M059J (cell line): ENCODE measurements at places on chromosomes 12 and 14. TPM values are rescaled to one million over a fixed set of nuclear protein-coding genes. Genes with fewer than 3 reads are reported as not detected.

- DNase-seq, result no peak
Observed at GRCh38 chr12:14157088-14157747, 175.8 kb upstream of the GRIN2B start.

GRCh38 chr12:23211384-23212320 lies 586.7 kb downstream of the ETNK1 start:
- DNase-seq, result no peak

DNA sequence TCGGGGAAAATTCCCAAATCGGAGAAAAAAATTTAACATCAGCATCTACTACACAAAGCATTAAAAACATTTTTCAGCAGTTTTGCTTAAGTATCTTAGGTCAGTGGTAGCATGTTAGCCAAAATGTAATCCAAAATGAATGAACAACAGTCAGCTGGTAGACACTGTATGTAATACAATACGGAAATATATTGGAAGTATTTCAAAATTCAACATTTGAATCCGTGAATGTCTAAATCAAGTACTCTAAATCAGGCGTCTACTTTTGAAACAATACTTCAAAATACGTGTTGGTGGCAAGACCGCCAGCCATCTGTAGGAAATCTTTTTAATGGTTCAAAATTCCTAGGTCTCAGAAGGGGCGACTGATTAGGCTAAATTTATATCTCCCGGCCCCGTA lies 1.1 kb downstream of the SCAF11 start:
- no peak for DNase-seq

- peak; percentile 20 for DNase-seq
Observed at GRCh38 chr14:65103150-65103760, 938 bp upstream of the MAX start.

DNA sequence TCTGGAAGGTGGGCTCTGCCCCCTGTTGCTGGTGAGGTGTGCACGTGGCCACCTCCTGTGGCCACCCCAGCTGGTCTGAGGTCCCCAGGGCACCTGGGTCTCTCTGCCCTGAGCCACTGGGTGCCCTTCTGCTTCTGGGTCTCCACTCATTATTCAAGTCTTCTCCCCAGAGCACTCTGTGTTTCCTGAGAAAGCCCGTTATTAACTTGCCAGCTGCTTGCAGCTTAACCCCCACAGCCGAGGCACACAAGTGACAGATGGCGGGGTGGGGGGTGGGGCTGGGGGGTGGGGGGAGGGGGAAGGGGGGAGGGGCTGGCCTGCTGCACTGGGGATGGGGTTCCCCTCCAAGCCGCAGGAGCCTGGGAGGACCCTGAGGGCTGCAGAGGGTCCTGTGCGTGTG lies 40.5 kb downstream of the FBRSL1 start:
- no peak for DNase-seq

GRCh38 chr14:61663312-61663979 lies 31.9 kb upstream of the HIF1A start:
- DNase-seq, result no peak

GRCh38 chr14:36320897-36321381 lies 502 bp upstream of the MBIP start:
- DNase-seq, result no peak

DNA sequence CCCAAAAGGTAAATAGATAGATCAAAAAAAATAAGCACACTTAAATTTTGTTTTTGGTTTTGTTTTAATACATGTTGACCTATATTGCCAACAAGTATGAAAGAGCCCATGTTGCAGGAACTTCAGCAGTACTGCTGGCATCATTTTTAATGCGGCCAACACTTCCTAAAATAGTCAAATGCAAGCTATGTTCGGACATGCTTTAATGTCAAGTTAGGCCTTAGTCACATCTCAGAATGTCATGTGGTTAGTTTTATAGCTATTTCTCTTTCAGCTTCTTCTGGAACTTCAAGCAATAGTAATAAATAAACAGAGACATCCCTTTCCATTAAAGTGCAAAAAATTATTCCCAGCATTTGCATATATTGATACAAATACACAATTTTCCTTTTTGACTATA lies 153.4 kb downstream of the PIK3C2G start:
- peak; percentile 22 for DNase-seq

GRCh38 chr12:59887178-59887577 lies 291.3 kb downstream of the SLC16A7 start:
- no peak for DNase-seq

DNA sequence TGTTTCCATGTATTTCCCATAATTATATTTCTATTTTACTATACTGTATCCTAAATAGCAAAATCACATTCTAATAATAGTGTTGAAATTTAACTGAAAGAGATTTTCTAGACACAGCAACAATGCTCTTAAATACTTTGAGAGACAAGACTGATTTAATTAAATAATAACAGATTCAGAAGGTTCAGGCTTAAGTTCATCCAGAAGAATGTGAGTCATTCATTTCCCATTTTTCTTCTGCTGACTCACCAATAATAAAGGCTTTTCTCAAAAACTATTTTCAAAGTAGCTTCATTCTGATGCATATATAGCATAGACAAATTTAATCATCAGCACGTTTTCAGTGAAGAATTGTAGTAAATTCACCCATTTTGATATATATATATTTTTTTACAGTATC lies 481.4 kb downstream of the MDGA2 start:
- no peak for DNase-seq

DNA sequence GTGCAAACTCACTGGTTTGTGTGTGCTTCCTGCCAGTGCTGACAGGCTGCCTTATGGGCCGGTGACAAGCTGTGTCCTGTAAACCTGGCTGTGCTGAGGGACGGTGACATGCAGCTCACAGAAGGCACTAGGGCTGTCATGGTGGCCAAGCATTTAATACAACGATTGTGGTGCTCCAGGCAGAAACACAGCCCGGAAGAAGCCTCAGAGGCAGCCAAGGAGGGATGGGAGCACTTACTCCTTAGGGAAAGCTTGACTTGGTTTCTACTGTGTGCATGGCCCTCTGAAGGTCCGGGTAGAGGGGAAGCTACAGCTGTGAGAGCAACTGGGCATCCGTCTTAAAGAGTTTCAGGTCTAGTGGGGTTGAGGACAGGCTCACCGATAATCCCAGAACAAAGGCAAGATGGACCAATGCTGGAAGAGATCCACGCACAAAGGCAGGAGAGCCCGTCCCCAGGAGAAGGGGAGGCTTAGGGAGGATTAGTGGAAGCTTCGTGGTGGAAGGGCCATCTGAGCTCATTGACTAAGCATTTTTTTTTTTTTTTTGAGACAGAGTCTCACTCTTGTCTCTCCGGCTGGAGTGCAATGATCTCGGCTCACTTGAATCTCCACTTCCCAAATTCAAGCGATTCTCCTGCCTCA lies 10.7 kb upstream of the MCRS1 start:
- DNase-seq, result no peak

RNASE7 gene
- total RNA-seq, result not detected in 2 replicates

GZMH gene
- not detected in 2 replicates for total RNA-seq

RALGAPA1 gene
- total RNA-seq, result 13.4 and 16.0 TPM in 2 replicates

C12orf60 gene
- total RNA-seq, result 0.69 and 2.0 TPM in 2 replicates

IFNG-AS1 gene
- not detected in 2 replicates for total RNA-seq

OR4N5 gene
- total RNA-seq, result not detected in 2 replicates

SCNN1A gene
- 1.5 and 4.5 TPM in 2 replicates for total RNA-seq
